Fibroblast of villous mesenchyme (primary cell): ENCODE measurements at places on chromosomes 2 and 18. TPM values are rescaled to one million over a fixed set of nuclear protein-coding genes. Genes with fewer than 3 reads are reported as not detected.
A peak's percentile ranks its signal among the peaks of the same experiment; 100 is the strongest.

DNA sequence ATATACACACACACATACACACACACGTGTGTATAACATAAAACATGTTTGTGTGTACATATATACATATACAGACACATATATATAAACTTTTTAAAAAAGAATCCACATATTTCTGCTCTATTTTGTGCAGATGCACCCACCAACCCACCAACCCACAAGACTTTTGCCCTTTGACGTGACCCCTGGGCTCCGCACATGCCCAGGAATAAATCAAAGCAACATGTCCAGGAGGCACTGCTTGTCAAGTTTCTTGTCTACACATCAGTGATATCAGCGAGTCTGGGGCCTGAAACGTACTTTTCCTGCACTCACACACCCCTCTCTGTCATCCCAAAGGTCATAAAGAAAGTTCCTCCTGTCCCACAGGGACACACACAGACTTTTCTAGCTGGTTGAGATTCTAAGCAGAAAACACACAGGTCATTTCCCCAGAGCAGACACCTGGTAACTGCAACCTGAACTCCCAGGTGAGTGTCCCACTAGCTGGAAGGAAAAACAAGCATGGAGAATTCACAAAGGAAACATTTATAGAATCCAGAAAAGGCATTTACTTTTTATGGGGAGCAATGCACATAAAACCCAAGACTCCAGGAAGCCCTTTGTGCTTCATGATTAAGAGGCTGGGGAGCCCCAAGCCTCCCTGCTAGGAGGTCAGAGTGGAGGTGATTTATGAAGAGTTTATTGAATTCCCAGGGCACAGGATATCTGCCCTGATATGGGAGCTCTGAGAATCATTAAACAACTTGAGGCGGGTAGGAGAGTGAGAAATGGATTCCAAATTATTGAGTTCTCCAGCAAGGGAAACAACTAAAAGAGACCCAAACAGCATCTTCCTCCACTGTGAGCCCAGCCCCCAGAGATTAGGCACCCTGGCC lies 211.6 kb downstream of the MGAT5 start:
- no peak for DNase-seq

DNA sequence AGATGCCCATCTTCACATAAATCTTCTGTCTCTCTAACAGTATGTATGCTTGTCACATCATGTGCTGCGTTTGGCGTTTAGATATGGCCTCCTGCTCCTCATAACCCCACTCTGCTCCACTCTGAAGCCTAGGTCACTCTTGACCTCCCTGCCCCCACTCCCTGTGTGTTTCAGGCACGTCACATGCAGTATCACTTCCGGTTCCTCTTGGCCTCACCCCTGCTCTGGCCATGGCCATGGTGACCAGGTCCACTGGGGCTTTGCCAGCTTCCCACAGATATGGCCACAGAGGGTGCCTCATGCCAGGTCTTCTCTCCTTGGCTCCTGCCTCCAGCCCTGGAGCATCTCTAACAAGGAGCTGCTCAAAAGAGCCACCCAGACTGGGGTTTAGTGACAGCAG lies 160.0 kb downstream of the RNF152 start:
- no peak for DNase-seq

DNA sequence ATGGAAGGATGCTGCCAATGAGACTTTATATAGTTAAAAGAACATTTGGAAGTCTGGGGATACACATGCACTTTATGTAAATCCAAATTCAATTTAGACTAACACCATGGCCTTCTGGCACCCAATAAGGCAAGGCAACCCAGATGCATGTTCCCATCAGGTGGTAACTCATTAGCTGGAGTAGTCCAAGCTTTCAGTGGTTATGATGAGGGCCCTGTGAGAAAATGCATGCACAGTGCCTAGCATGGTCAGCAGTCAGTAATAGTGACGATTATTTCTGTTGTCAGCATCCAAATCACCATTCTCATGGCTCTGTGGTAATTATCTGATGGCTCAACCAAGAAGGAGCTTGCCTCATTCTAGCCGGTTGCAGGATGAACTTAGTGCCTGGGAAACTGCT lies 70.3 kb upstream of the CTLA4 start:
- no peak for DNase-seq

GRCh38 chr2:195656859-195657633 lies at the start of gene SLC39A10:
Gene SLC39A10, plus strand, starts transcription at chr2:195657226. Its CDS starts 22,817 bp downstream, at chr2:195680043.
- peak; percentile 98 for DNase-seq

- no peak for DNase-seq
These were observed 36.3 kb downstream of the VWA3B start for GRCh38 chr2:98123286-98123685.

- DNase-seq = no peak
These were observed 163.5 kb downstream of the GLI2 start for GRCh38 chr2:120898961-120899750.

NTSR2 gene
- total RNA-seq = not detected in 2 replicates

PLEKHH2 gene
- 3.9 and 7.3 TPM in 2 replicates for total RNA-seq

TTL gene
- total RNA-seq = 43.5 and 63.9 TPM in 2 replicates

ANO7 gene
- total RNA-seq = 0.43 and 0.64 TPM in 2 replicates

SERPINB7 gene
- total RNA-seq = 6.1 and 13.0 TPM in 2 replicates
